ENCODE measurements at places on chromosomes 5 and 9.

DNA sequence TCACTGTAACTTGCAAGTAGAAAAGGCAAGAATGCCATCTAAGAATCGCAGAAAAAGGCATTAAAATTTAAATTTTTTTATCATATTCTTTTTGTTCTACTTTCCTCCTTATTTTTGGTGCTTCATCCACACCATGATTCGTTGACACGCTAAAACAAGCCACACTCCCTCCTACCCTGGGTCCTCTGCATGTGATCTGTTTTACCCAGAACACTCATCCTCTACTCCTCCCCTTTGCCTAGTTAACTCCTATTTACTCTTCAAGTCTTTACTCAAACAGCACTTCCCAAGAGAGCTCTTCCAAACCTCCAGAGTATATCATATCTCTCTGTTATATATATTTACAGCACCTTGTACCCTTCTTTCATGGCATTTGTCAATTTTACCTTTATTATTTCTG is 61.4 kb upstream of the SRP19 start:
- no peak for DNase-seq

- no peak for DNase-seq
Observed at GRCh38 chr5:134128648-134128995, 14.1 kb downstream of the TCF7 start.

GRCh38 chr5:1536871-1537602 is 13.3 kb upstream of the LPCAT1 start:
- DNase-seq, result no peak

GRCh38 chr5:157924931-157925729 is 66.2 kb upstream of the CLINT1 start:
- no peak for DNase-seq

- DNase-seq, result no peak
Observed at GRCh38 chr5:154646745-154647113, 108.4 kb upstream of the LARP1 start.

DNA sequence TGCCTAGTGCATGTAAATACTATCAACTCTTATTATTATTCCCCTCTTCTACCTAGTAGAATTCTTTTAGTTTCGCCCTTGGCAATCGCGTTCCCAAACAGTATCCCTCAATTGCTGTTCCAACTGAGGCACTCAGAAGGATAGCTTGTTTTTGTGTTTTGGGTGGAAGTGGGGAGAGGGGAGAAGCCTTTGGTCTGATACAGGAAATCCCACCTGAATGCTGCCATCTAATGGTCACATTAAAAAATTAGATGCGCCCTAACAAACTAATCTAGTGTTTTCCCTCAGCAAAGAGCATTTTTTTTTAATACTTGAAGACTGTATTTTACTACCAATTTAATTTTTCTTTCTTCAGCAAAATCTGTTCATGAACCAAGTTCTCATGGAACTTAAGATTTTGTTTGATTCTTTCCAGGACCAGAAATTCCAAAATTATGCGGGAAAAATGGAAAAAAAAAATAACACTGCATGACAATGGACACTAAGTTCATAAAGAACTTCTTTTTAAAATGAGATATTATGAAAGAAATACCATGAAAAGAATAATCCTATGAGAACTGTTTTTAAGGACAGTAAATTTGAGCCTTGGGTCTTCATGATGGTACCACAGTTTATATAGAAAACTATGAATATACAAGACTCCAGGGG is 22.2 kb upstream of the GLDC start:
- no peak for DNase-seq

GRCh38 chr5:169637549-169638121 is 560 bp downstream of the DOCK2 start:
- DNase-seq, result peak; percentile 72

- DNase-seq, result no peak
Observed at GRCh38 chr5:180590543-180591310, 572 bp downstream of the SCGB3A1 start.

DNA sequence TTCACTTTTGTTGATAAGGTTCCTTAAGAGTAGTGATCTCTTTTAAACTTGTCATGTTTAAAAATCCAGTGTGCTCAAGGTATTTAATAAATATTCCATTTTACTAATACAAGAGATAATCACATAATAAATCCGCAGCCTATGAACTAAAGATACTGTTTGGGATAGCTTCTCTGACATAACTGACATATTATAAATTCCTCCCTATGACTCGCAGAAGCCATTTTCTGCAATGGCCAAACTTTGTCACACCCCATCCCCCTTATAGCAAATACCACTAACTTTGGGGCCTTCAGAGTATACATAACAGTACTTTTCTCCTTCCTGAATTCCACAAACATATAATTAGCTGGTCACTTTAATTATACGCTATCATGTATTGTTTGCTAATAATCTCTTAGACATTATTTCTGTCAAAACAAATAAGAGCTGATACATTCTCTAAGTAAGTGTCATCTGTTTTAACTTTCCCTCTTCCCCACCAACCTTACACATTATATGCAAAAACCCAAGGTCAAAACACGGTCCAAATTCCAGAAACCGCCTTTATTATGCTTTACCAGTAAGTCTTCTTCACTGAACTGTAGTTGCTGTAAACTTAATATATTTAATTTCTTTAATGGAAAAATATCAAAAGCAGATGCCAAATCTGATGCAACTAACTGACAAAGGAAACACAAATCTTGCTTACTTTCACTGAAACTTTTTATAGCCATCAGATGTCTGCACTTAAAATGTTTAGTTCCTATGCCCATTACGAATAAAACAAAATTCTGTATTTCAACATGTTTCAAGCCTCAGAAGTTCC is 971 bp downstream of the TMEM267 start:
- DNase-seq, result no peak

- DNase-seq, result no peak
Observed at GRCh38 chr5:55535199-55535905, 588 bp upstream of the PLPP1 start.

- peak; percentile 32 for DNase-seq
Observed at GRCh38 chr5:143605403-143606005, 202.0 kb upstream of the NR3C1 start.

- no peak for DNase-seq
Observed at GRCh38 chr5:91245074-91245452, 138.1 kb downstream of the ARRDC3 start.

- DNase-seq, result peak; percentile 57
Observed at GRCh38 chr5:140346348-140347221, at the start of gene HBEGF. TSS of gene HBEGF (minus strand) at chr5:140346603. CDS start at chr5:140346328, 275 bp downstream.

DNA sequence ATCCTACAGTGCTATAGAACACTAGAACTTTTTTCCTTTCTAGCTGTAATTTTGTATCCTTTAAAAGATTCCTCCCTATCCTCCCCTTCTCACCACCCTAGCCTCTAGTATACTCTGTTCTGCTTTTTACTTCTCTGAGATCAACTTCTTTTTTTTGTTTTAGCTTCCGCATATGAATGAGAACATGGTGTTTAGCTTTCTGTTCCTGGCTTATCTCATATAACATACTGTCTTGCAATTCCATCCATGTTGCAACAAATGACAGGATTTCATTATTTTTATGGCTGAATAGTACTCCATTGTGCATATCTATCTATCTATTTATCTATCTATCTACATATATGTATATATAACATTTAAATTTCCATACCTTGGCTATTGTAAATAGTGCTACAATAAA is 126.0 kb upstream of the MAN2A1 start:
- no peak for DNase-seq

DNA sequence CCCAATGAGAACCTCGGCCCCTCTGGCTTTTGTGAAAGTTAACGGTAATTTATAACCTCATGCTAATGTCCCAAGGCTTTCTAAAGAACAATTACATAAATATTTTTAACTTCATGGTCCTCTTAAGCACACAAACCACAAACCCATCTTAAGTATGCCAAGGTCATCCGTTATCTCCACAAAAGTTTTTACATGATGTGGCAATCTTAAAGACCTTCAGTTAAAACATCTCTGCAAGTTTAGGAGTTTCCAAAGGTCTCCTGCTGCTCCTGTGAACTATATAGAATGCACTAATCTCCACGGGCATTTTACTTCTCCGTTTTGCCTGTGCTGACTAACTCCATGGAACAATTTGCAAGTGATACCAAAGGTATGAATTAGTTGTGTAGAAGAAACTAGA is 228.2 kb downstream of the TLE1 start:
- no peak for DNase-seq

DNA sequence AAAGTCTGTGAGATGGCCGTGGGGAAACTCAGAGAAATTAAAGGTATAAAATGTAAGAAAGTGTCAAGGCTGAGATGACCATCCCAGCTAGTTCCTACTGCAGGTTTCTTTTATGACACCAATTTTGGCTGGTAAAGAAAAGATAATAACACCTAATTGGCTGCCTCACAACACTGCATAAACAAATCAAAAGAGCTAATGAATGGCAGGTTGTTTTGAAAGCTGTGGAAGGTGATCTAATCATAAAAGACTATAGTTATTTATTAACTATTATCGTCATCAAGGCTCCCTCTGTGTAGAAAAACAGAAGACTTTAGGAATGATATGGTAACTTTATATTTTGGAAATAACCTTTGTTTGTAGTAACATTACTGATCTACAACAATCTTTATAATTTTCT is 3.5 kb upstream of the SPINK5 start:
- no peak for DNase-seq

GRCh38 chr5:4576161-4576748 is 563.9 kb upstream of the ADAMTS16 start:
- DNase-seq, result no peak

DNA sequence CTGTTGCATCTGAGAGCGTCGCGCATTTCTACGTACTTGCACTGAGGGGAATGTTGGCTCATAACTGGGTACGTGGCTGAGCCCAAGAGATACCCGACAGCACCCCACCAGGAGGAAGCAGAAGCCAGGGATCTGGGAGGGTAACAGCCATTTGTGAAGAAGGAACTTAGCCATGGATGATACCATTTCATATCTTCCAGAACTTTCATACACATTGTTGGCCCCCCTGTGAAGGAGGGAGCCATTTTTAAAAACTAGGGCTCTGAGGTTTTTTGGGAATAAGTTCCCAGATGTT is 101.4 kb upstream of the SLC44A1 start:
- DNase-seq, result no peak

DNA sequence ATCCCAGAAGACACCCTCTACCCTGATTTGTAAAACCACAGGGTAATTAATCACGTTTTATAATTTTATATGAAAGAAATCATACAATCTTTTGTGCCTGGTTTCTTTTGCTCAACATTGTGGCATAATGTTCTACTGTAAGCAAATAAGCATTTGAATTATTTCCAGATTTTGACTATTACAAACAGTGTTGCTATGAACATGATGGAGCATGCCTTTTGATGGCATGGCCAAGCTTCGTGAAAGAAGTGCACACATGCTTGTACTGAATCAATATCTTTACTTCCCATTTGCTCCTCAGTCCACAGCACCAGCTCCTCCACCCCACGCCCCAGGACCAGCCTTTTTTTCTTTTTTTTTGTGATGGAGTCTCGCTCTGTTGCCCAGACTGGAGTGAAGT is 29.9 kb downstream of the ACSL6 start:
- no peak for DNase-seq

DNA sequence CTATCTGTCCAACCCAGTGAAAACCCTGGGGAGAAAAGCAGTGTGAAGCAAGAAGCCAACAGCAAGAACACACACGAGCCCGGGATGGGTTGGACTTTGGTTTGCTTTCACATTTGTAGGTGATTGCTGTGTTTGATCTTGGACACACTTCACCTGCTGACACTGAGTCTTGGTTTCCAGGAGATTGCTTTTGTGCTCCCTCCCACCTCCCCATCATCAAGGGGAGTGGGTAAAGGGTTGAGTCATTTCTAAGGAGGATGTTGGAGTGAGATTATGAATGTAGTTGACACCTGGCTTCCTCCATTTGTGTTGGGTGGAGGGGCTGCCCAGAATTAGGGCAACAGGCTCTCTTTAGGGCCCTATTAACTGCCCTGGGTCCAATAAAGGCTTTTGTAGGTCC is 37.5 kb downstream of the ANKDD1B start:
- DNase-seq, result no peak

GRCh38 chr5:138177941-138178515 is 402 bp downstream of the BRD8 start:
- DNase-seq, result no peak

- DNase-seq, result no peak
Observed at GRCh38 chr5:107072440-107072839, 598.3 kb downstream of the EFNA5 start.

DNA sequence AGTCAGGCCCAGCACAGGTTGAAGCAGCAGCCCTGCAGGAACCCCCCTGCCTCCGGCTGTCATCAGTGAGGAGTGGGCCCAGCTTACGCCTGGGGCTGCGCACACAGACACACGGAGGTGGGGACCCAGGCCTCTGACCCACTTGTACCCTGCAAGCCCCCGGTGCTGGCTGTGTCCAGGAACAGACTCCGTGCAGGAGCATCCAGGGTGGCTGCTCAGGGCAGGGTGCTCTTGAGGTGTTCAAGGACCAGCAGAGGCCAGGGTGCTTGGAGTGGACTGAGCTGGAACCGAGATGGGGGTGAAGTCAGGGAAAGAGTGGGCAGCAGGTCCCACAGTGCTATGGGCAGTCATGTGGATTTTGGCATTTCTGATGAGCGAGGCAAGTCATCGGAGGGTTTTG is 199.5 kb downstream of the CACNA1B start:
- no peak for DNase-seq

DNA sequence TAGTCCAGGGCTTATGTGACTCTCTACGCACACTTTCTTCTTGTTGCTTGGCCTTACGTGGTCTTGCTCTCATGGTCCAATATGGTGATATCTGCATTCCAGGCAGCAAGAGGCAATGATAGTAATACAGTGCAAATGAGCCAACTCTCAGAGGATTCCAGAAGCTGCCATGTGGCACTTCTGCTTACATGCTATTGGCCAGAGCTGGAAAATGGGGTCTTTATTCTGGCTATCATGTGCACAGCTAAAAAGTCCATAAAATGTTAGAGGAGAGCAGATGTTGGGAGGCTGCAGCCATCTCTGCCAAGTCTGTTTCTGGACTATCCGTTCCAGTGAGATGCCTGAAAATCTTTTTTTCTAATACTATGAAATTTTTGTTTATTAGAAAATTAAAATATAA is 2.9 kb upstream of the SEPTIN8 start:
- DNase-seq, result no peak

DNA sequence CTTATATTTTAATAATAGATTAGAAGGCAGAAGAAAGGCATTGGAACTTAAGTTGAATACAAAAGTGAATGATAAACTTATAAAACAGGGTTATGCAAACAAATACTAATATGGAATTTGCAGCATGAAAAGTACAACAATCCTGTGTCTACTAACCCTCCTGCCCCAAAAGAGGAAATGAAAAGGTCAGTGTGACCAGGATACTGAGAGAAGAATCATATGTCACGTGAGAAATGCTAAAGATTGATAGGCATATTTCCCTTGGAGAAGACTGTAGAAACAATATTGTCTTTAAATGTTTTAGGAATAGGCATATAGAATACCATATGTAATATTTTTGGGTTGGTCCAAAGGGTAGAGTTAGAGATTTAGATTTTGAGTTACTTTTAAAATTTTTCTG is 3.8 kb downstream of the WDR36 start:
- DNase-seq, result no peak
